ENCODE measurements at places on chromosomes 5 and 9.

DNA sequence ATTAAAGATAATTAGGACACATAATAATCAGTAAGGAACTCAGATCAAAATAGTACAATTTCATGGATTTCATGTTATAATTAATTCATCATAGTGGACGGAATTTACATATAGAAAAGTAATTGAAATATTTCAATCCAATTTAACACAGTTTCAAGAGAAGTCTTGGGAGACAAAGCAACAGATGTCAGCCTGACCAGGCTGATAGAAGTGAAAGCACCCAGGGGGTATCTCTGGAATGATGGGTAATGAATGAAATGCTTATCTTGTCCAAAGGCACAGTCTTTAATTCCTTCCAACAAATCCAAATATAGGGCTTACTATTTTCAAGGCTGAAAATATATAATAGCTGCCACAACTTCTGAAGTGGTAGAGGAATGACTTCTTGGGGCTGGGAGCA, 629.3 kb upstream of the RGMB start:
- no peak for DNase-seq

GRCh38 chr5:17229313-17229712, 11.9 kb downstream of the BASP1 start:
- no peak for DNase-seq

GRCh38 chr5:165015547-165015946, 1510.1 kb downstream of the MAT2B start:
- DNase-seq, result no peak

DNA sequence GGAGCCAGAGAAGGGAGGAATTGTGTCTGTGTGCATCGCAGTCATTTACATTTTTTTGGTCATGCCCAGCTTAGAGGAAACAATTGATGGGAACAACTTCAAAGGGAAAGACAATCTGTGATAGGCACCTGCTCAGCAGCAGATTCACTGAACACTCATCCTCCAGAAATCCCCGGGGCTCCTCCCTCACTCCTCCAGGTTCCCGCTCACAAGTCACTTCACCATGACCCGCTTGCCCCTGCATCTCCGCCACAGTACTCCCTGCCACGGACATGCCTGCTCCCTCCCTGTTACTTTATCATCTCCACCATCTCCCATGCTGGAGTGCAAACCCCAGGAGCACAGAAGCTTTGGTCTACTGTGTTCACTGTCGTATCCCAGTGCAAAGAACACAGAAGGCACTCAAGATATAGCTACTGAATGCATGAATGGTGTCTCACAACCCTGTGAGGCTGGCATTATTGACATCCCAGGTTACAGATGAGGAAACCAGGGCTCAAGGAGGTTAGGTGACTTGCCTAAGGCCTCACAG, 16.2 kb downstream of the LHX6 start:
- DNase-seq, result peak; percentile 42

Data from SK-N-DZ (cell line).